A172 (cell line): ENCODE measurements at places on chromosomes 5 and 9.

- no peak for DNase-seq
Measured at GRCh38 chr5:58765058-58765457, 182.2 kb downstream of the RAB3C start.

DNA sequence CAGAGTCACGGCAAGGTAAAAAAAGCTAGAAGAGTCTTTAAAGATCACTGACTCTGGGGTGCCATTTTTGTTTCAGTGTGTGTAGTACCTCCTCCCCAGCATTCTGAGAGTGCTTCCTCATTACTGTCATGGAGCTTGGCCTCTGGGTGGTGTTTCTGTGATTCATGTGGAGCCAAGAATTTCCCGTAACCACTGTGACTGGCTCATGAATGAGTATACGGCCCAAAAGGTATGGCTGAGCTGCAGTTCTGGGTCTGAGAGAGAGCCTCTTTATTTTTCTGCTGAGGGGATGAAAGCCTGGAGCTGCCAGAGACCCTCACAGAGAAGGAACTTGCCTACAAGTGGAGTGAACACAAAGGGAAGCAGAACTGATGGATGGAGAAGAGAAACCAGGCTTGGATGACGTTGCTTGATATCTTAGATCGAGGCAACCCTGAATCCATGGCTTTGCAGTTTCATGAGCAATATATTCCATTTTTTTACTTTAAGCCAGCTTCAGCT is 85.6 kb downstream of the PTTG1 start:
- peak; percentile 51 for DNase-seq

- no peak for DNase-seq
Measured at GRCh38 chr5:52920929-52921328, 68.2 kb upstream of the ITGA2 start.

DNA sequence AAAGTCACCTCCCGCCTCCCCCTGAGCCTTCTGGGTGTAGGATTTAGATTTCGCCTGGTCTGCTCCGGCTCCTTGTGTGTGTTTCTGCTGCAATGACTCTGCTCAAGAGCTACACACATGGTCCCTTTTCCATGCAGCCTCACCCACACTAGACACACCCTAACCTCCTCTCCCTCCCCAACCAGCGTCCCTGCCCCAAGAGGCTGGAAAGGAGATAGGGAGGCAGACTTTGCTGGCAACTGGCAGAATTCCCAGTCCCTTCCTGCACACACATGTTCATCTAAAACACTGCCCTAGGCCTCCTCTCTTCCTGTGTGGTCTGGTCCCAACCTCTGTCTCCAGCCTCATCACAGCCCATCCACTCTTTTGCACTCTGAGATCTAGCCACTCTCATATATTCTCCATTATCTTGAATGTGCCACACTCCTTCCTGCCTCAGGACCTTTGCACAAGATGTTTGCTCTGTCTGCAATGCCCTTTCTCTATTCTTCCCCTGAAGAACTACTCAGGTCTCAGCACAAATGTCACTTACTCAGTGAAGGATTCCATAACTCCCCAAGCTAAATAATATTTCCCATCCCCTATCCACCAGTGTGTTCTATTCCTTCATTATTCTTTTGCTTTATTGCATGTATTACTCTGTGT is 253.8 kb downstream of the CDK5RAP2 start:
- no peak for DNase-seq

GRCh38 chr5:98414938-98415337 is 358.5 kb upstream of the RGMB start:
- DNase-seq = peak; percentile 83

DNA sequence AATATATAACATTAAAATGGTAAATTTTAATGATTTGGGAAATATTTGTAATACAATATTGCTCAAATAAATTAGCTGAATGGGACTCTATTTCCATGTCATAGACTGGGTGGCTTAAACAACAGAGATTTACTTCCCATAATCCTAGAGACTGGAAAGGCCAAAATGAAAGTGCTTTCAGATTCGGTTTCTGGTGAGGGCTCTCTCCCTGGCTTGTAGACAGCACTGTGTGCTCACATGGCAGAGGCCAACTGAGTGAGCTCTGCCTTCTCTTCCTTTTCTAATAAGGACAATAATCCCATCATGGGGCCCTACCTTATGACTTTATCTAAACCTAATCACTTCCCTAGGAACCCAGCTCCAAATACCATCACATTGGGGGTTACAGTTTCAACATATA is 196.2 kb downstream of the MARCHF11 start:
- DNase-seq = no peak

- DNase-seq = no peak
Measured at GRCh38 chr9:16363916-16364315, 506.6 kb downstream of the BNC2 start.

- DNase-seq = no peak
Measured at GRCh38 chr9:135893104-135893503, 14.2 kb downstream of the CAMSAP1 start.

GRCh38 chr5:94240134-94240533 is 378.3 kb downstream of the KIAA0825 start:
- DNase-seq = no peak

- DNase-seq = peak; percentile 91
Measured at GRCh38 chr9:14372437-14373335, 58.7 kb upstream of the NFIB start.

- no peak for DNase-seq
Measured at GRCh38 chr9:113504725-113505590, 41.4 kb downstream of the RGS3 start.

- no peak for DNase-seq
Measured at GRCh38 chr9:90855208-90855902, 53.7 kb downstream of the SYK start.

DNA sequence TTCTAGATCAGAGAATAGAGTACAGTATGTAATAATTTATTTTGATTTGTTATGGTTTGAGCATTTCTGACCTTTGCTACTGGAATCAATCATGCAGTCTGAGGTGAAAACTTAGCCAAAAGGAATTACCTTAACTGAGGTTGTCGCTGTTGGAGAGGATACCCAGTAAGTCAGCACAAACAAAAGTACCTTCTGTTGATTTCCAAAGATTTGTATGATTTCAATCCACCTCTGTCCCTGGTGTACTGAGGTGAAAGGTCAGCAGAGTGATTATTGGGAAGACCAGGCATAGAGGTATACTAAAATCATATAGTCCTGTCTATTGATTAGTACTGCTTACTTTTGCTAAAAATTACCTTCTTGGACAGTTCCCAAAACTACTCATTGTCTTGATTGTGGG is 32.8 kb downstream of the RUSC2 start:
- no peak for DNase-seq
